ENCODE measurements at places on chromosomes 11 and 22.
A peak's percentile ranks its signal among the peaks of the same experiment; 100 is the strongest.

- peak; percentile 44 for DNase-seq
Observed at GRCh38 chr11:121466063-121466794, 13.5 kb upstream of the SORL1-AS1 start.

GRCh38 chr22:22408731-22409696, 99.5 kb downstream of the ZNF280B start:
- DNase-seq: no peak

DNA sequence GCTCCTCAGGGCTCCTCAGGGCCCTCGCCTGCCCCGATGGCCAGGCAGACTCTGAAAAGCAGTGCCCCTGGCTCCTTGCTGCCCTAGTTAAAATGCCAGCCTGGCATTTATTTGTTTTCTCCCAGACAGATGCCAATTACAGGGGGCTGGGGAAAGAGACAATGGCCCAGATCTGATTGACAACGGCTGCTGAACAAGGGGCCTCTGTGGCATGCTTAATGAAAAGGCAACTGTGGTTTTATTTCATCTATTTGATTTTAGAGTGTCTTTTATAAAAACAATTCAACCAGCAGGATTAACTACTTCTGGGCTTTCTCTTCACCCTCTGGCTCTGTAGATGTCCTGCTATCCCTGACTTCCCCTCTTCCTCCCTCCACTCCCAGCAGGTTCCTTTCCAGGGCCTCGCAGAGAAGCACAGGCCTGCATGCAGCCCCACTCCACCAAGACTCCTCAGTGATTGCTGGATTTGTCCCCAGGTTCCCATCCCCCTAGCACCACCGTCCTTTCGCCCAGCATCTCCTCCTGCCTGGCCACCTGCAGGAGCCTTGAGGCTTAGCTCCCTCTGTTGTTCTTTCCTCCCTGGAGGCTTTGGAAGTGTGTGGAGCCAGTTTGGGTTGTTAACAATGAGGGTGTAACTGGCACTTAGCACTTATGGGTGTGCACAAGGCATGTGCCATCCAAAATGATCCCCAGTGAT, 171.1 kb downstream of the TENM4 start:
- DNase-seq: no peak

DNA sequence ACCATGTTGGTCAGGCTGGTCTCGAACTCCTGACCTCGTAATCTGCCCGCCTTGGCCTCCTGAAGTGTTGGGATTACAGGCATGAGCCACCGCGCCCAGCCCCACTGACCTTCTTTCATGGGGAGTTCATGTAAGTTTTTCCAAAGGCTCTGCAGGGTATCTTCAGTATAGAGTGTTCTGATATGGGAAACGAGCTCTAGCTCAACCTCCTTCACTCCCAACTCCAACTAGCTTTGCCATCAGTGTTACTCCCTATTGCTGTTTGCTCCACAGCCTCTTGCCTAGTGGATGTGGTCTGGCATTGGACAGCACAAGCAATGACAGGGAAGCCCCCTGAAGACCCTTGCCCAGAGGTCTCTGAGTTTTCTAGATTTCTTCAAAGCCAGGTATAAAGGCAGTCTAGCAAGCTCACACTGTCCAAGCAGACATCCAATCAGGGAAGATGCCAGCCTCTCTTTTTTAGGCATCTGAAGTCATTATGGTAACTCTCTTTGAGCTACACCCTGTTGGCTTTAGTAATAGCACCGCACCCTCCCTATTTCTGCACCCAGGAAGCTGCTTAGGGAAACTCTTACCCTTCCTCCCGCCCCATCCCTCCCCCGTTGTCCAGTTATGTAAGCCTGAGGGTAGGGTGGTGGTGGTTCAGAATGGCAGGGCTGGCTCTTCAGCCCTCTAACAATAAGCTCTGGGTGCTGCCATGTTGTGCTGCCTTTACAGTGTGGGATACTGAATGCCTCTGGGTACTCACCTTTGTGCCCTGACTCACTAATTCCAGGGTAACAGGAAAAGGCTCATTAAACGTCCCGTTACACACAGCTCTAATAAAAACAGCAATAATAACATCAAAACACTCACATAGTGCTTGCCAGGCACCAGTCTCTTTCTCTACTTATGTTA, 41.4 kb upstream of the CLDN5 start:
- DNase-seq: no peak

- no peak for DNase-seq
Observed at GRCh38 chr22:44925465-44926123, 84.2 kb downstream of the PHF21B start.

DNA sequence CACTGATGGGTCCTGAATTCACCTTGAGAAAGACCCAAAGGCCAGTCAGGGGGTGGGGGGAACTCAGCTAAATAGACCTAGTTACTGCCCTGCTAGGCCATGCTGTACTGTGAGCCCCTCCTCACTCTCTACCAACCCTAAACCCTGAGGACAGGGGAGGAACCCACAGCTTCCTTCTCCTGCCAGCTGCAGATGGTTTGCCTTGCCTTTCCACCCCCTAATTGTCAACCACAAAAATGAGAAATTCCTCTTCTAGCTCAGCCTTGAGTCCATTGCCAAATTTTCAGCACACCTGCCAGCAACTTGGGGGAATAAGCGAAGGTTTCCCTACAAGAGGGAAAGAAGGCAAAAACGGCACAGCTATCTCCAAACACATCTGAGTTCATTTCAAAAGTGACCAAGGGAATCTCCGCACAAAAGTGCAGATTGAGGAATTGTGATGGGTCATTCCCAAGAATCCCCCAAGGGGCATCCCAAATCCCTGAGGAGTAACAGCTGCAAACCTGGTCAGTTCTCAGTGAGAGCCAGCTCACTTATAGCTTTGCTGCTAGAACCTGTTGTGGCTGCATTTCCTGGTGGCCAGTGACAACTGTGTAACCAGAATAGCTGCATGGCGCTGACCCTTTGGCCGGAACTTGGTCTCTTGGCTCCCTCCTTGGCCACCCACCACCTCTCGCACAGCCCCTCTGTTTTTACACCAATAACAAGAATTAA, 2.4 kb upstream of the TTC36 start:
- no peak for DNase-seq

- DNase-seq: no peak
Observed at GRCh38 chr11:32861850-32862577, 30.6 kb upstream of the QSER1 start.

GRCh38 chr11:41848349-41848748, 388.9 kb upstream of the LRRC4C start:
- DNase-seq: no peak

GRCh38 chr11:70556884-70557741, 158.8 kb downstream of the CTTN start:
- DNase-seq: peak; percentile 22

DNA sequence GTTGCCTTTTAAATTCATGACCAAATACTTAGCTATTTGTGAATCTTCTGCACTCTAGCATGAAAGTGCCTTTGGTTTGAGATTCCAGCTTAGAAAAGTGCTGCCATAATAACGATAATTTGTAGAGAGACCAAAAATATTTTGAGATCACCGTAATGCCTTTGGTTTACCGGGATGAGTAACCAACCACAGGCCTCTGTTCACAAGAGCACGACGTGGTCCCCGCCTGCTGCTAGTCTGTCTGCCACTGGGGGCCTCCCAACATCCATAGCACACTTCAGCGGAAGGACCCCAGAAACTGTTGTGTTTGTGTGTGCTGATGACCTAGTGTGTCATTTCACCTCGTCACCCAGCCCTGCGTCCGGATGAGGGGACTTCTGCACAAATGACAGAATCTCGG, 67.0 kb upstream of the RASSF10 start:
- DNase-seq: no peak

DNA sequence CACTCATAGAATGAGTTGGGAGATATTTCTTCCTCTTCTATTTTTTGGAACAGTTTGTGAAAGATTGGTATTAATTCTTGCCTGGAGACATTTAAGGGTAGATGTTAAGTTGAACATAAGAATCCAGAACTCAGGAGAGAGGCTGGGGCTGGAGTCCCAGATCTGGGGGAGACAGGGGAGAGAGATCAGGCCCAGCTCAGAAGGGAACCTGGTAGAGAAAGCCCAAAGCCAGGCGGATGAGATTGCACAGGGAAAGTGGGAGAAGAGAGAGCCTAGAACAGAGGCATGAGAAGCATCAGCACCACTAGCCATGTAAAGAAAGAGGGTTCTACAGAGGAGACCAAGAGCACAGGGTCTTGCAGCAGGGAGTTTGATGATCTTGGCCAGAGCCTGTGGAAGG, 13.0 kb upstream of the GNAZ start:
- no peak for DNase-seq

DNA sequence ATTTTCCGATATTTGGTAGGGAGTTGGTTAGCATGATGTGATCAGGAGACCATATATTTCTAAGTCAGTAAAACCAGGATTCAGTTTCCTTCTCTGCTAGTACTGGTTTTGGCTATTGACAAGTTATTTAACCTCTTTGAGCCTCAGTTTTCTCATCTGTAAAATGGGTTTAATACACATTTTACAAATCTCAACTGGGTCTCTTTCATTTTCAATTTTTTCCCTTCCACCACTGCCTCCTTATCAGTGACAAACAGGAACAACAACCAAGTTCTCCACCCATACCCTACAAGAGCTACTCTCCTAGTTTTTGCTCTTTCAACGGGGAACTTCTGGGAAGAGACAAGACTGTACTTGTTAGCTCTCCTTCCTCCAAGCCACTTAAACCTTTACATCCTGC, 6.2 kb upstream of the APLP2 start:
- no peak for DNase-seq

- DNase-seq: peak; percentile 41
Observed at GRCh38 chr11:78244546-78245255, 56.0 kb downstream of the USP35 start.

- DNase-seq: no peak
Observed at GRCh38 chr11:66967670-66968425, 7.3 kb upstream of the C11orf86 start.

DNA sequence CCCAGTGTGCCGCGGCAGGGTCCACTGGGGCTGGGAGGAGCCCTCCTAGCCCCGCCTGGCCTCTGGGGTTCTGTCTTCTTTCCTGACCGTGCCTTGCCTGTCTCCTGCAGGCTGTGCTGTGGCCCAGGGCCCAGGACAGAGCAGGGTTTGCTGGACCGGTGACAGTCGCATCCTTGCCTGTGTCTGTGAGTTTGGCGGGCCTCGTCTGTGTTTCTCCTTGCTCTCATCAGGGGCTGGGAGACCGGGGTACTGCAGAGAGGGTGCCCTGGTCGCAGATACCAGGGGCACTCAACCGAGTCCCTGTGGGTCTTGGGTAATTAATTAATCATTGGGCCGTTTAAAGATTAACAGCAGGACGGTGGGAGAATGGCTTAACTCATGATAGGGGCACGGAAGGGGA, 29.9 kb downstream of the RPL3 start:
- DNase-seq: no peak

DNA sequence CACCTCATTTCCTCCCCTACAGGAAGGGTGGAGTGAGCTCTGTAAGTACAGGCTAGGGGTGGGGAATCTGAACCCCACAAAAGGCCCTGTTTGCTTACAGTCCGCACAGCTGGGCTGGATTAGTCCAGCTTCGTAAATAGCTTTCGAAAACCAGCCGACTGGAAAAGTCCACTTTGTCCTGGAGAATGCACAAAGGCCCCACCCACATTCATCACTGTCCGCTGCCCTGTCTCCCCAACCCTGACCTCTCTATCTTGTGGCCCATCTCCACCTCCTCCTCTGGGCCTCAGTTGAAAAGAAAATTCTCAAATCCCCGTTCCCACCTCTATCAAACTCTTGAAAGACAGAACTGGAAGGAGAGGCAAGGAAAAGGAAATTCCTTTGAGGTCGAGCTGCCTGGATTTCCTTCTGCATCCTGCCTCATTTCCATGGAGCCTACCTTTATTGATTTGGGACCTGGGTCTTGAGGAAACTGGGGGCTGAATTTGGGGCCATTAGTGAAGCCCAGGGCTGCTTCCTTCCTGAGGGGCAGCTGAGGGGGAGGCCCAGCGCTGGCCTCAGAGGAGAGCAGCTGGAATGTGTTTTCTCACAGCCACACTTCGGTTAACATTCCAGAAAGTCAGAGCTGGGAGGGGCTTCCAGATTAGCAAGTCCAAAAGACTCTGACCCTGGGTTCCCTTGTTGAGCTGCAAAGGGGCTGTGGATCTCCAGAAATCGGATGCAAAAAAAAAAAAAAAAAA, 147.6 kb downstream of the FBXO7 start:
- no peak for DNase-seq

DNA sequence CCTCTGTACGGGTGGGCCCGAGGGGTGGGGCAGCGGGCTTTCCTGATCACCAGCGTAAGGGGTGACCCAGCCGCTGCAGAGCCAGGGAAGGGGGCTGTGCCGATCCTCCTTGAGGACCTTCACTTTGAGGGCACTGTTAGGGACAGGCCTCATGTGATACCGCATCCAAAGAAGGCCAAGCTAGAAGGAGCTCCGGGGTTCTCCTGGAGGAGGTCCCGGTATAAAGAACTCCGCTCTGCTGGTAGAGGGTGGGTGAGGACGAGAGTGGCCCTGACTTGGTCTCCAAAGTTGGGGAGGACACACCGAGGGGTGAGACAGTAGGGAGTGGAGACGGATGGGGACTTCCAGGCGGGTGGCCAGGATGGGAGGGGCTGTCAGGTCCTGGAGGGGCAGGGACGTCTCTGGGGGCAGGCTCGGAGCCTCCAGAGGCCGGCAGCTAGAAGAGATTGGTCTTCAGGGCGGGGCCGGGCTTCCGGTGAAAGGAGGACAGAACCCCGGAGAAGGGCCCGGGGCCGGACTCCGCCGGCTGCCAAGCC, 4.6 kb downstream of the PHOX2A start:
- DNase-seq: no peak

DNA sequence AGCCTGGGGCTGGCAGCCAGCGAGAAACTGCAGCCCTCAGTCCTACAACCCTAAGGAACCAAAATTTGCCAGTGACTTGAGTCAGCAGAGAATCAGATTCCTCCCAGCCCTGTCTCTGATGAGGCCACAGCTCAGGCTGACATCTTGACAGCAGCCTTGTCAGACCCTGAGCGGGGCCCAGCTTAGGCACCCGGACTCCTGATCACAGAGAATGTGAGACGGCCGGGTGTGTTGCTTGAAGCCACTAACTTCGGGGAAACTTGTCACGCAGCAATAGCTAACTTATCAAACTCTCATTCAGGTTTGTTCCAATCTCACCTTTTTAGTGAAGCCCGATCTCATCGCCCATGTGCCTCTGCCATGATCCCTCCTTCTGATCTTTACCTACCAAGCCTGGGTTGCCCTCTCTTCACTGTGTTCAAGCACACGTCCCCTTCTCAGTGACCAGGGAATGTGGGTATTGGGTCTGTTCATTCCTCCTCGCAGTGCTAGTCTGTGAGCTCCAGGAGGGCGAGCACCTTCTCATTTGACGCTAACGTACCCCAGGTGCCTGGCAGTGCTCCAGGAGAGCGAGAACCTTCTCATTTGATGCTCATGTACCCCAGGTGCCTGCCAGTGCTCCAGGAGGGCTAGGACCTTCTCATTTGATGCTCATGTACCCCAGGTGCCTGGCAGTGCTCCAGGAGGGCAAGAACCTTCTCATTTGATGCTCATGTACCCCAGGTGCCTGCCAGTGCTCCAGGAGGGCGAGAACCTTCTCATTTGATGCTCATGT, 280.7 kb downstream of the BRD1 start:
- DNase-seq: no peak

GRCh38 chr22:45475063-45475747, 27.5 kb upstream of the FBLN1 start:
- DNase-seq: no peak

GRCh38 chr22:19929586-19930550, 11.7 kb upstream of the COMT start:
- DNase-seq: no peak

GRCh38 chr11:73361953-73362776, 14.0 kb upstream of the RELT start:
- no peak for DNase-seq
